ENCODE measurements at places on chromosomes 5 and 9. TPM values are rescaled to one million over a fixed set of nuclear protein-coding genes. Genes with fewer than 3 reads are reported as not detected.

PCDHB14 gene
- total RNA-seq: under 0.01 TPM

BHMT2 gene
- 8.9 TPM for total RNA-seq

CCL27 gene
- 0.58 TPM for total RNA-seq

IFNB1 gene
- not detected for total RNA-seq

ADGRD2 gene
- not detected for total RNA-seq

GARIN3 gene
- not detected for total RNA-seq

IFNA13 gene
- total RNA-seq: not detected

CER1 gene
- not detected for total RNA-seq

LHX3 gene
- not detected for total RNA-seq

SLC24A2 gene
- not detected for total RNA-seq

GCNT4 gene
- total RNA-seq: 0.58 TPM

DMRT1 gene
- total RNA-seq: 0.58 TPM

LTC4S gene
- total RNA-seq: 0.89 TPM

IFNA7 gene
- total RNA-seq: not detected

SPATA31A3 gene
- total RNA-seq: not detected

TNC gene
- total RNA-seq: 24.8 TPM

NR2F1-AS1 gene
- 11.2 TPM for total RNA-seq

ORM1 gene
- total RNA-seq: not detected

SH3GL2 gene
- total RNA-seq: not detected

CERCAM gene
- total RNA-seq: 187 TPM

LEAP2 gene
- total RNA-seq: not detected

PLAC8L1 gene
- not detected for total RNA-seq

OR1Q1 gene
- total RNA-seq: not detected

GABBR2 gene
- 5.5 TPM for total RNA-seq

FOXI1 gene
- total RNA-seq: not detected

WDR31 gene
- 2.1 TPM for total RNA-seq

SPINK4 gene
- total RNA-seq: not detected

SMIM33 gene
- not detected for total RNA-seq

SH3PXD2B gene
- total RNA-seq: 19.8 TPM

NEUROG1 gene
- total RNA-seq: not detected

SPOCK1 gene
- 14.9 TPM for total RNA-seq

DMRTA1 gene
- under 0.01 TPM for total RNA-seq

PCDHA11 gene
- total RNA-seq: not detected

SLC25A48 gene
- not detected for total RNA-seq

ALDH1A1 gene
- 736 TPM for total RNA-seq

CTSV gene
- 0.86 TPM for total RNA-seq

DPYSL3 gene
- total RNA-seq: 86.5 TPM

SAP30L gene
- total RNA-seq: 54.8 TPM

CATSPER3 gene
- under 0.01 TPM for total RNA-seq

TRIM7 gene
- total RNA-seq: 3.2 TPM

CCIN gene
- total RNA-seq: 0.71 TPM

TTC16 gene
- not detected for total RNA-seq
